ENCODE measurements at places on chromosomes 1 and 21.
A peak's percentile ranks its signal among the peaks of the same experiment; 100 is the strongest.

GRCh38 chr1:44032170-44032790 lies 1.0 kb upstream of the SLC6A9 start:
- no peak for DNase-seq

DNA sequence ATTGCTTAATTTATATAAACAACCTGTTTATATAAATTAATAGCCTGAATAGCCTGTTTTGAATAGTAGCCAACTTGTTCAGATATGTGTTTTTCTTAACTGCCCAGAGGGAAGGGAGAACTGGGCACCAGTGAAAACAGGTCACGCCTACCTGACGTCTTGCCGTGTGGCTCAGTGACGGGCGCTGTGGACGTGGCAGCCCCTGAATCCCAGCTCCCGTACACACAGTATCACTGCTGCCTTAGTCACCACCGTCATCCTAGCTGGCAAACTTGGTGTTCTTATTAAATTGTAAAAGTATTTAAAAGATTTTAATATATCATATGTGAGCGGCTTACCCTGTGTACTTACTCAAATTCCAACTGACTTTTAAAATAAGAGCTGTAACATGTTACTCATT lies 35.4 kb upstream of the TRAPPC10 start:
- no peak for DNase-seq

DNA sequence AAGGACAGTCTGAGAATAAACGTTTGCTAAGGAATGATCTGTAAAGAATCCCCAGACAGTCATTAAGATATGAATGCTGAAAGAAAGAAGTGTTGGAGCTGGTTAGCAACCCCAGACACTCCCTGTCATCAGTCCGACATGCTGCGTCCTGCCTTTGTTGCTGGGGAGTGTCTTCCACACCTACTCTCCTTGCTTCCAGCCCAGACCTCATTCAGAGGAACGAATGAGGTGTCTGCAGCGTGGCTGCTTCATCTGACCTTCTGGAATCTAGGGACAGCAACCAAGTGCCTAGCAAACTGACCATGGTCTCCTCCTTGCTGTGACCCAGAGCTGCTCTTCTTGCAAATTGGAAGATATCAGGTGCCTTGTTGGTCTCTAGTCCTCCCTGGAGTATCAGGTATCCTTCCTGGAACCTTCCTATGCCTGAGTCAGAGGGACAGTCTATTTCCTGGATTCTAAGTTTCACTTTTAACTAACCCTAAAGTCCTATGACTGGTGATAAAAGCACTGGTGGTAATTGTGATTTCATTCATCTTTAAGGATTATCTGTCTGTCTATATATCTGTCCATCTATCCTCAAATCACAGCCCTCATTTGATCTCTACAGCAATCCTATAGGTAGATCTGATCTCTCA lies 45.3 kb downstream of the NFASC start:
- no peak for DNase-seq

GRCh38 chr1:154178013-154178412 lies 13.9 kb downstream of the TPM3 start:
- DNase-seq: no peak

DNA sequence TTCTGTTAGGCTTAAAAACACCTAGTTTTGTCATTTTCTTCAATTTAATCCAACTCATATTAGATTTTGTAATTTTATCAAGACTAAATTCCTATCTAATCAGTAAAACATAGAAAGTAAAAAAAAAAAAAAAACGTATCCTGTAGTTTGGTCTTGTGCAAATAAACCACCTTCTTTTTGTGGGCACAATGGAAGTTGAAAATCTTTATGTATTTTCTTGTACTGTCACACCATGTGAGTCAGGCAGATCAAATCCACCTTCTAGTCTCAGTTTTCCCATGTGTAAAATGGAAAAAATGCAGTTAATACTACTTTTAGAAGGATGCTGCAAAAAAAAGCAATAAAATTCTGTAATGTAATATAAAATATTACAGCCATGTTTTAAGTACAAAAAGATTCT lies 129.8 kb downstream of the CYYR1 start:
- no peak for DNase-seq

- DNase-seq: no peak
Measured at GRCh38 chr1:22830041-22830566, 119.5 kb downstream of the EPHB2 start.

DNA sequence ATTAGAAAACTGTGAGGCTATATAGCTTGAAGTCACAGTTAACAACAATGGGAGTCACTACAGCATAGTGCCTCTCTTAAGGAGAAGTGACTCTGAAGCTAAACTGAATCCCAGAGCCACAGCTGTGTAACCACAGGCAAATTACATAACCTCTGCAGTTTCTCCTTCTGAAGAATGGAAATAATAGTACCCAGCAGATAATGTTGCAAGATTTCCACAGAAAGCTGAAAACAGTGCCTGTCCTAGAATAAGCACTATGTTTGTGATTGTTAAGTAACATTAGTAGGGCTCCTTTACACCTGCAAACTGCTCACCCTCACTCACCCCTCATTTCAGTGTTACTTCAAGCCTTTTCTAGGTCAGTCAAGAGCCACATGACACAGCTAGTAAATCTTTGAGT lies 886.7 kb downstream of the PLA2G4A start:
- DNase-seq: no peak

DNA sequence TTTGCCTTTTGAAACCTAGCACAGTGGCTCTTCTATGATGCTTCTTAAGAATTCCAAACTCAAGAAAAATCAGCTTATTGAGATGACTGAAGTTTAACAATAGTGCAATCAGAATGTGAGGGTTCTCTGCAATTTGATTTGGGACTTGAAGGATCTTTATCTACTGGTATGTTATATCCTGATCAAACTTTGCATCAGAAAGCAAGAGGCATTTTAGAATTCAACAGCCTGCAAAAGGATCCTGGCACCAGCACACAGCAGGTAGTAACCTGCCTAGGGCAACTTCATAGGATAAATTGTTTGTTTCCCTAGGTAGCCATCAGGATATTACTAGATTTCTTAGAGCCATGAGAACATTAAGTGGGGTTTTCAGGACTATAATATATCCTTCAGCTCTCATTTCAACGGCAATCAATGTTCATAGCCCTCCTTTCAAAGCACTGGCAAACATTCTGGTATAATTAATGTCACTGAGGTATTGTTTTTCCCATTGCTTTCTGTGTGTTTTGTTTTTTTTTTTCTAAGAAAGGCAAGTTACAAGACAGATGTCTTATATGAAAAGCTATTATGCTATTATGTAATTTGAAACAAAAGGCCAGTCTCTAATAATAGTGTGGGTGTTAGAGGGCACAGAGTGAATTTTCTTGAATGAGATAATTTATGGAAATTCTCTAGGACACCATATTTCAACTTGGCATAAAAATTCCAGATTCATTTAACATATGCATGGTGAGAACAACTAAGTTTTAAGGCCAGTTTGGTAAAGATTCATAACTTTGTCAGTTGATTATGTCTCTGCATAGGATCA lies 34.5 kb downstream of the NTNG1 start:
- no peak for DNase-seq

GRCh38 chr1:32817815-32818786 lies 648 bp downstream of the S100PBP start:
- peak; percentile 27 for DNase-seq

Measured in AG09319 (cell line).